ENCODE measurements at places on chromosomes 3 and 15. TPM values are rescaled to one million over a fixed set of nuclear protein-coding genes. Genes with fewer than 3 reads are reported as not detected.

Gene PLS1
- 2.7 TPM for total RNA-seq

DNA sequence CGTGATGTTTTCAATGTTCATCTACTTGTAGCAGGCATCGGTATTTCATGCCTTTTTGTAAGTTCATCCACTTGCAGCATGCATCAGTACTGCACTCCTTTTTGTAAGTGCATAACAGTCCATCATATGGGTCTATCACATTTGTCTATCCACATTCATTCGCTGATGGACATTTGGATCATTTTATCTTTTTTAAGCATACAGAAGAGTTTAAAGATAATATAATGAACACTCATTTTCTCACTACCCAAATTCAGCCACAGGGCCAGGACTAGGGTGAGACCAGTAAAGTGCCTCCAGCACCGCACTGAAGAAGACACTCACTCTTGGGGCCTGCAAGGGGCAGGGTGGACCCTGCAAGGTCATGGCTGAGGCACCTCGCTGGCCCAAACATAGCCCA is 309.6 kb downstream of the UACA start:
- H3K27me3 ChIP-seq, result no peaks in the 10 kb centered on the region
- peaks cover 22% of the 10 kb centered on the region for H3K4me1 ChIP-seq
- no peak overlapping the region for H3K27ac ChIP-seq
- DNase-seq, result no peak

Gene MDFIC2
- total RNA-seq, result not detected

GRCh38 chr3:23239211-23240068 is 36.3 kb downstream of the UBE2E2 start:
- H3K27me3 ChIP-seq, result no peaks in the 10 kb centered on the region
- no peaks in the 10 kb centered on the region for H3K36me3 ChIP-seq
- H3K4me3 ChIP-seq, result no peak overlapping the region
- no peaks in the 10 kb centered on the region for H3K4me1 ChIP-seq
- DNase-seq, result no peak

- no peaks in the 10 kb centered on the region for H3K4me1 ChIP-seq
- DNase-seq, result no peak
- no peaks in the 10 kb centered on the region for H3K36me3 ChIP-seq
- no peak overlapping the region for H3K27ac ChIP-seq
- no peak overlapping the region for H3K4me3 ChIP-seq
Observed at GRCh38 chr3:169430707-169431404, 232.7 kb downstream of the MECOM start.

GRCh38 chr15:53811530-53811929 is 52.1 kb upstream of the WDR72 start:
- no peak overlapping the region for H3K27ac ChIP-seq

GRCh38 chr15:99495430-99496301 is 70.1 kb upstream of the MEF2A start:
- H3K4me1 ChIP-seq, result no peaks in the 10 kb centered on the region
- no peak for DNase-seq
- H3K4me3 ChIP-seq, result no peak overlapping the region
- no peaks in the 10 kb centered on the region for H3K27me3 ChIP-seq

Gene SPSB4
- total RNA-seq, result not detected

GRCh38 chr3:100042166-100042981 is 71.9 kb downstream of the FILIP1L start:
- no peak overlapping the region for H3K4me3 ChIP-seq
- H3K27ac ChIP-seq, result no peak overlapping the region

DNA sequence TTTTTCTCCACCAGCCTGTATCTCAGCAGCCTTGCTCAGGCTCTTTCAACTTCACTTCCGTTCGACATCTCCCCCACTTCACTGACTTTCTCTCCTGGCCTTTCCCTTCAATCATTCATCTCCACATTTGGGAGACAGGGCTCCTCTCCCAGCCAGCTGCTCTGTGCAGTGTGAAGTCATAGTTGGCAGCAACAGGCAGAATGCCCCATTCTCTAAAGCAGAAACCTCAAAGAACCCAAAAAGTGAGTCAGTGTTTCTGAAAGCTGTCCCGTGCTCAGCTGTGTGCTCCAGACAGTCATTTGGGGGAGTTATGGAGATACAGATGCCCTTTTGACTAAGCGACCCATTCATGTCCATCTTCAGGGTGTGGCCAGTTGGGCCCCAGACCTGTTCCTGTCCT is 54.3 kb downstream of the NTRK3 start:
- H3K27ac ChIP-seq, result no peak overlapping the region
- H3K4me3 ChIP-seq, result no peak overlapping the region
- DNase-seq, result no peak
- no peaks in the 10 kb centered on the region for H3K36me3 ChIP-seq

Gene AGBL1
- not detected for total RNA-seq

GRCh38 chr15:26294059-26294689 is 431.0 kb upstream of the ATP10A start:
- H3K4me3 ChIP-seq, result no peak overlapping the region
- no peaks in the 10 kb centered on the region for H3K4me1 ChIP-seq
- H3K36me3 ChIP-seq, result no peaks in the 10 kb centered on the region

- H3K4me1 ChIP-seq, result peaks cover 19% of the 10 kb centered on the region
- H3K27ac ChIP-seq, result peak overlapping the region; percentile 14
- no peak overlapping the region for H3K4me3 ChIP-seq
- peak; percentile 9 for DNase-seq
- H3K36me3 ChIP-seq, result no peaks in the 10 kb centered on the region
Observed at GRCh38 chr3:52532517-52532837, 1.2 kb downstream of the NT5DC2 start.

GRCh38 chr15:75335313-75335704 is 554 bp upstream of the COMMD4 start:
- peak overlapping the region; percentile 47 for H3K4me3 ChIP-seq
- DNase-seq, result no peak
- H3K4me1 ChIP-seq, result peaks cover 15% of the 10 kb centered on the region

DNA sequence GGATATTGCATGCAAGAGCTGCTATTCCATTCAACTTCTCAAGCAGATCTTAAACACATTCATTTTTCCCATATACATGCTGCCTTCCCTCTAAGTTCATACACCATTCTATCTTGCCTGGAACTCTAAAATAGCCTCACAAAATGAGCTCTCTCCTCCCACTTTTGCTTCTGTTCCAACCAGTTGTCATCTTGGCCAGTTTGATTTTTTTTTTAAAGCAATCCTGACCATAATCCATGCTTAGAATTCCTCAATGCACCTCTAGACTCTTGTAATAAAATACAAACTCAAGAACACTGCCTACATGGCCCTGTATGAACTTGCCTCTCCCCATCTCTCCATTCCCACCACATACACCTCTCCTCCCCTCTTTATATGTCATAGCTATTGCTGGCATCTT is 68.6 kb upstream of the NPHP3 start:
- H3K4me1 ChIP-seq, result no peaks in the 10 kb centered on the region
- no peak overlapping the region for H3K27ac ChIP-seq
- no peaks in the 10 kb centered on the region for H3K27me3 ChIP-seq
- no peak overlapping the region for H3K4me3 ChIP-seq
- no peaks in the 10 kb centered on the region for H3K36me3 ChIP-seq

GRCh38 chr15:33198541-33198940 is 4.0 kb upstream of the FMN1 start:
- H3K36me3 ChIP-seq, result no peaks in the 10 kb centered on the region
- no peak overlapping the region for H3K4me3 ChIP-seq
- peaks cover 19% of the 10 kb centered on the region for H3K4me1 ChIP-seq

Gene GCNT3
- not detected for total RNA-seq

DNA sequence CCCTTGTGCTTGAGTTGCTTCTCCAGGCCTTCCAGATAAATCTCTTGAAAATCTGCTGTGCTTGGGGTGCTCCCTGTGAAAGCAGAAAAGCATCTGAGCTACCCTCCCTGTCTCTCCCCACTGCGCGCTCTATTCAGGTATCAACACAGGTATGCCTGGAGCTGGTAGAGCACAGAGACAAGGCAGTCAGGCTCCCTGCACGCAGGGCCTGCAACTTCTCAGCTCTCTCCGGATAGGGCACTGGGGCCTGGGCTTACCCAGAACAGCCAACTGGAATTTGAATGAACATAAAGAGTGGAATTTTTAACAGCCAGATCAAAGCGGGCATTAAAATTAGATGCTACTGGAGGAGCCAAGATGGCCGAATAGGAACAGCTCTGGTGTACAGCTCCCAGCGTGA is 183.6 kb downstream of the XXYLT1 start:
- DNase-seq, result no peak
- H3K4me3 ChIP-seq, result no peak overlapping the region
- H3K4me1 ChIP-seq, result no peaks in the 10 kb centered on the region
- no peak overlapping the region for H3K27ac ChIP-seq
- no peaks in the 10 kb centered on the region for H3K36me3 ChIP-seq

DNA sequence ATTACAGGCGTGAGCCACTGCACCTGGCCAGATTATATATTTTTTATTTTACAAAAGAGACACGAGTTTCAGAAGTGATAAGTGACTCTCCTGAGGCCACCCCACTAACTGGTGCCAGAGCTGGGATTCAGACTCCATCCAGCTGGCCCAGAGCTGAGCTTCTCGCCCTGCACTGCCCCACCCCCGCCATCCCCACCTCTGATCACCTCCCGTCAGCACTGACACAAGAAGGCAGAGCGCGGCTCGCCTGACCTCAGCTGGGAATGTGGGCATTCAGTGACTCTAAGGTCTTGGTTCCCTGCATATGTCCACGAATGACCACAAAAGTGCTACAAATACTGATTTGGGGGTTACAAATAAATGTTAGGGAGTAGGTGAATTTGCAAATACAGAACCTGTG is 56.1 kb upstream of the GALNT15 start:
- DNase-seq, result no peak
- H3K4me1 ChIP-seq, result no peaks in the 10 kb centered on the region
- no peak overlapping the region for H3K27ac ChIP-seq
- H3K36me3 ChIP-seq, result no peaks in the 10 kb centered on the region
- no peak overlapping the region for H3K4me3 ChIP-seq

Gene WNT7A
- 18.0 TPM for total RNA-seq

- DNase-seq, result no peak
- peaks cover 4% of the 10 kb centered on the region for H3K27me3 ChIP-seq
- H3K27ac ChIP-seq, result no peak overlapping the region
- no peaks in the 10 kb centered on the region for H3K4me1 ChIP-seq
- H3K36me3 ChIP-seq, result no peaks in the 10 kb centered on the region
Observed at GRCh38 chr15:94056314-94056713, 175.0 kb upstream of the MCTP2 start.

Gene C15orf61
- 9.5 TPM for total RNA-seq

DNA sequence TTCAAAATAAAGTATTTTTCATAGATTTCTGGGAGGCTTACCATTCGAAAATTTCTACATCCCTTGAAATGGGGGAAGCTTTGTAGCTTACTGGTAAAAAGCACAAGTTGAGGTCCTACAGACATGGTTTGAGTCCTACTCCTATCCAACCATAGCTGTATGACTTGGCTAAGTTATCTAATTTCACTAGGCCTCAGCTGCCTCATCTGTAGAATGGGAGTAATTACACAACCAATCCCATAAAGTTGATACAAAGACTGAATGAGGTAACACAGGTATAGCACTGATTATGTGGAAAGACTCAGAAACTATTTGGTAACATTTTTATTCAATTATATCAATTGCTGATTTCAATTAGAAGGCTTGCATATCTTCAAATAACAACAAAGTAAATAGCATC is 157.4 kb downstream of the PLD1 start:
- H3K27me3 ChIP-seq, result no peaks in the 10 kb centered on the region
- no peak for DNase-seq
- H3K4me1 ChIP-seq, result no peaks in the 10 kb centered on the region
- no peak overlapping the region for H3K27ac ChIP-seq

Gene THPO
- total RNA-seq, result not detected

Gene NOX5
- 0.06 TPM for total RNA-seq

Gene CPN2
- not detected for total RNA-seq

DNA sequence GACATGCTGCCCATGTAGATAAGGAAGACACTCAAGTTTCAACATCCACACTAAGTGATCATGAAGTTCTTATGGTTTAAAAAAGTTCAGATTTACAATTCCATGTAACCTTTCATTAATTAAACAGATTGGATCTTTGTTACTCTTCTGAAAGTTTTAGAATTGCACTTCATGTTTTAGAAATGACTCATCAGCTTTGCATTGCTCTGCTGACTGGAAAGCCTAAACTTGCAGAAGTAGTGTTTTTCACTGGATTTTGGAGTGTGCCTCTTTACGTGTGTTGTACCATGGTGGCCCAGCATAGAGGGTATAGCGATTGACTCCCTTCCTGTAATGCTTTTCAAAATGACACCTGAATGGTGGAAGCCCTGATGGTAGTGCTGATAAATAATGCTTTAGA is 157.9 kb downstream of the BBX start:
- H3K4me1 ChIP-seq, result peaks cover 29% of the 10 kb centered on the region
- no peak overlapping the region for H3K4me3 ChIP-seq
- H3K36me3 ChIP-seq, result no peaks in the 10 kb centered on the region
- H3K27me3 ChIP-seq, result no peaks in the 10 kb centered on the region
- DNase-seq, result no peak
- H3K27ac ChIP-seq, result no peak overlapping the region

DNA sequence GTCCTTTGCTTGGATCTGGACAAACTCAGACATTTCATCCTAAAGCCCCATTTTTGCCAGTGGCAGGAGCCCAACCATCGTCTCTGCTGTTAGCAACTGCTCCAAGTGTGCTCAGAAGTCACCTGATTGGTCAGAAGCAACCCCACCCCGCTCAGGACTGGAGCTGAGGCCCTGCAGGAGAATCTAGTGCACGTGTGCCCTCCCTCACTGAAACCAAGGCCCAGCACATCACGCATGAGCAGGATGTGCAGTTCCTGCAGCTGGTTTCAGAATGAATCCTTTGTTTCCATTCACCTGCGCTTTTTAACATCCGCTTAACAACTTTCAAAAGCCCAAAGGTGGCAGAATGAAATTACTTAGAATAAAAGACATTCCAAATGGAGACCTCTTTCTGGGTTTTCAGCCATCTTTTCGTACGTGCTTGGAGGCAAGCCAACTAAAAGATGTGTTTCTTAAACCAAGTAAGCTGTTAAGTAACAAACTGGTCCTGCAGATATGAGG is 81.2 kb downstream of the SRGAP3 start:
- no peaks in the 10 kb centered on the region for H3K36me3 ChIP-seq
- peaks cover 37% of the 10 kb centered on the region for H3K4me1 ChIP-seq
- H3K27me3 ChIP-seq, result no peaks in the 10 kb centered on the region

Gene HRG
- not detected for total RNA-seq

Gene ADAMTS9
- not detected for total RNA-seq

DNA sequence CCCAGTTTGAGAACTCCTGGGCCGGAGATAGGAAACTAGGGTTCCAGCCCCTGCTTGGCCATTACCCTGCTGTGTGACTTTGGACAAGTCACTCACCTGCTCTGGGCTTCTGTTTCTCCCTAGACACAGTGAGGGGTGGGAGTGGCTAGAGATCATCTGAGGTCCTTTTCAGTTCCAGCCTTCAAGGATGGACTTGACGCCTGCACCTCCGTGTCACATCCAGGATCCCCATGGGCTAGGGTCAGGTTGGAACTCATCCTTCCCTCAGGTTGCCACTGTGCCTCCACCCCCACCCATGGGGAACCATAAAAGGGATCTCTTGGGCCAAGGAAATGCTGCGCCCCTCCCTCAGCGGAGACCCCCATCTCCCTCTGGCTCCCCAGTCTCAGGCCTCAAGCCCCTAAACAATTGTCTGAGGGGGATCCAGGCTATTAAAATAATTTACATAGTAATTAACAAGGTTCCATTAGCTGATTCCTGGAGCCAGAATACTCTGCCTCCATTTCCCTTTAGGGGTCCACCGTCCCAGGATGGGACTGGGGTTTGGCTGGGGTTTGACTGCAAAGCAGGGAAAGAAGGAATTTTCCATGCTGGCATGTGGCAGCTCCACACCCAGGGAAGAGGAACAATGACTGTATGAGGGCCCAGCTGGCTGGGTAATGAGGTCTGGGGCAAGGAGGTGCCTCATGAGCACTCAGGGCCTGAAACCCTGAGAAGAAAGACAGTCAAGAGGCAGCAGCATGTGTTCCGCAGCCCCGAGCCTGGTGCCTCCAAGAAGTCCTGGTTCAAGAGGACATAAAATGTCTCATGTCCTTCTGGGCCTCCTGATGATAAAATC is 177.7 kb downstream of the SMAD6 start:
- no peak overlapping the region for H3K4me3 ChIP-seq
- H3K4me1 ChIP-seq, result no peaks in the 10 kb centered on the region
- peaks cover 3% of the 10 kb centered on the region for H3K27me3 ChIP-seq

All from CD4-positive, alpha-beta memory T cell (primary cell).